Thoracic aorta (tissue), 2 donors: ENCODE measurements at places on chromosomes 2 and 18.

GRCh38 chr2:83017366-83018090 lies 1441.6 kb downstream of the SUCLG1 start:
- DNase-seq: no peak

DNA sequence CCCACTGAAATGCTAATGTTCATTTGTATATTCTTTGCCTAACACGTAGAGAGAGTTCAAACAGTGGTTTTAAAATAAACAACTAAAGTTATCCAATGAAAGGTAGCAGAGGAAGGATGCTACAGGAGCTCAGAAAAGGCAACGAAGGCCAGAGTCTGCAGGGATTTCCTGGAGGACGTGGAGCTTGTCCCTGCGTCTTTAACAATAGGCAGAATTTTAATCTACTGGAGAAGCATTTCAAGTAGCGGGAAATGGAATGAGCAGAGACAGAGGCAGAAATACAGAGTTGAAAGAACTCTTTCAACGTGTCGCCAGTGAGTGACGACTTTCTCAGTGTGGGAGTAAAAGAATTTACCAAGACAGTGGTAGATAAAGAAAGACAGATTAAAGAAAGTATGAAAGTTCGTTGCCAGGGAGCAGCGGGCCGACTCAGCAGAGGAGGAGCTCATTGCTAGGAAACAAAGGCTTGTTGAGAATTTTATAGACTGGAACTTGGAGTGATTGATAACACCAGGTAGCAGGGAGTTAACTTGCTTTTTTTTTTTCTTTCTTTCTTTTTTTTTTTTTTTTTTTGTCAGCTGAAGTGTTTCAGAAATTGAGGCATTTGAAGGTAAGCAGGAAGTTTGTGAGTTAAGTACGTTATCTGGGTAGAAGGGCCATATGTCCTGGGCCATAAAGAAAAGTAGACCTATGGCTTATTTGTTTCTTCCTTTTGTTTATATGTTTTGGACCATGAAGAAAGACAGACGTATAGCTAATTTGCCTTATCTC lies 625 bp upstream of the NBAS start:
- no peak for DNase-seq

GRCh38 chr2:158204741-158205165 lies 103.1 kb downstream of the UPP2 start:
- DNase-seq: no peak

GRCh38 chr2:134320930-134321329 lies 67.1 kb downstream of the MGAT5 start:
- no peak for DNase-seq

DNA sequence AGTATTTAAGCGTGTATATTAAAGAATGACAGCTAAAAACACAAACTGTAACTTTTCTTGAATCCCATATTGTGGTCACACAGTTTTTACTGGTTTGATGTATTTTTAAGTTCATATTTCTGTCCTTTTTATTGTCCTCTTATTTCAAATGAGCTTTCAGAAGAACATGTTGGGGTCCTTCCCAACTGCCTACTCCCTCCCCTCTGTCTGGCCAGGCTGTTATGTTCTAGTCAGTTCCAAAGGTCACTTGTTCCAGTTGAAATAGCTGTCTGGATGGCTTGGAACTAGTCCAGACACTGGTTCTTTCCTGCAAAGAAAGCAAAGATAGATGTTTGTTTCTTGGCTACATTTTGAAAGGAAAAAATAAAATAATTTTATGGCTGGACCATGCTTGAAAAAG lies 306.9 kb downstream of the GULP1 start:
- DNase-seq: no peak

GRCh38 chr2:176999301-176999700 lies 213.3 kb upstream of the HNRNPA3 start:
- DNase-seq: no peak

DNA sequence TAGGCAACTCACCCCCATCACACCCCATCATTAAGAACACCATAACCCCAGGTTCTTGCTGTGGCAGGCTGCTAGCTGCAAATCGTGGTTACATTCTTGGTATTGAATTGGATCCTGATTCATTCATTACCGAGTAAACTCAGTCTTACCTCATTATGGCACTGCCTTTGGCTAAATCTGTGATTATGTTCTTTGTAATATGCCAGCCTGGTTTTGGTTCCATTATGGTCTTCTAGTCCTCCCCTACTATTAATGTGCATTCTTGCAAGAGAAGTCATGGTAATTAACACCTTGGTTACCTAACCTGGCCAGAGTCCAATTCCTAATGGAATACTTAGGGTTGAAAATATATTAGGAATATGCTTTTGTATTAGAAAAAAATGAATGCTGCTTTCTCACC lies 258.9 kb upstream of the APCDD1 start:
- DNase-seq: no peak

DNA sequence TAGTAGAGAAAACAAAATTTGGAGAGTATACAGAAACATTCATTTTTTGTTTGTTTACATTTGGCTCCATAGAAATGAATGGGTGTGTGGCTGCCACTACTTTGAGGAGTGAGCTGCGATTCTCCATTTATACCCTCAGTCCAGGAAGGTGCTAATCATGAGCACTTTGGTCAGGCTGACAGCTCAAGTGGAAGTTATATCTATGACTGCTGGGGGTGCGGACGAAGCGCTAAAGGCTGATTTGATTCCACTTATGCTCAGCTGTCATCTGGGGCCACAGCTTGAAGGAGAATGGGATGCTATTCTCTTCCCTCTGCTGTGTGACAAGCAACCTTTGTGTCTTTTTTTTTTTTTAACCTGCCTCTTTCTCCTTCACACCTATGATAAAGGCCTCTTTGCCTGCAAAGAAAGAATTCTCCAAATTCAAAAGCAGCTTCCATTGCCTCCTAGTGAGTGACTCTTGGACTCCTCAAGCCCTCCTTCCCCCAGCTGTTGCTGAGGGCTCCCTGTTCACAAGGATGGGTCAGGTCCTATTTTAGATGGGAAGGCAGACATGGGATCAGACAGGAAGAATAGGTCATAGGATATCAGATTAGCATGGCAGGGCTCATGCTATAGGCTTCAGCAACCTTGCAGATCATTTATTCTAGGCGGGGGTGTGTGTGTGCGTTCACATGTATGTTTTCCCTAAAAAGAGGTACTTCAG lies 201.6 kb downstream of the SETBP1 start:
- DNase-seq: no peak

GRCh38 chr18:13120983-13121441 lies 97.5 kb upstream of the LDLRAD4 start:
- DNase-seq: no peak

- DNase-seq: no peak
Measured at GRCh38 chr18:8424481-8424880, 184.8 kb upstream of the RAB12 start.

DNA sequence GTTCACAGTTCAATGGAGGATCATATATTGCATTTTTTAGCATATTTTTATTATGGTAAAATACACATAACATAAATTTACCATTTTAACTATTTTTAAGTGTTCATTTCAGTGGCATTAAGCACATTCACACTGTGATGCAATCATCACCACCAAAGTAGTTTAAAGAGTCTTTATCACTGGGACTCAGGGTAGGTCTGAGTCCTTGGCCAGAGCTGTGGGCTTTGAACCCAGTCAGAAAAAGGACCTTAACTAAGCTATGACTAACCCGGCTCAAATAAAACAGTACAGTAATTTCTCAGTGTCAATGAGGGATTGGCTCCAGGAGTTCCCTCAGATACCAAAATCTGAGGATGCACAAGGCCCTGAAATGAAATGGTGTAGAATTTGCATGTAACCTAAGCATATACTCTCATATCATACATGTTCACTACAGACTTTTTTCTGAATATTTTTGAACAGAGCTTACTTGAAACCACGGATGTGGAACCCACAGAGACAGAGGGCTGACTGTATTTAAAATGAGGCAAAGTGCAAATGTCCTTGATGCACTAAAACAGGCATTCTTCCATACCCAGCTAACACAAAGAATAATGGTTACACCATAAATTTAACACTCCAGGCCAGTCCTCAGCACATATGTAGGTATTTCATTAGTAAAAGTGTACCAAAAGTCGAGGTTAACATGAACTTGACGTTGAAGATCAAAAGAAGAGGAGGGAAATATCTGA lies 246.2 kb downstream of the LNPK start:
- no peak for DNase-seq

DNA sequence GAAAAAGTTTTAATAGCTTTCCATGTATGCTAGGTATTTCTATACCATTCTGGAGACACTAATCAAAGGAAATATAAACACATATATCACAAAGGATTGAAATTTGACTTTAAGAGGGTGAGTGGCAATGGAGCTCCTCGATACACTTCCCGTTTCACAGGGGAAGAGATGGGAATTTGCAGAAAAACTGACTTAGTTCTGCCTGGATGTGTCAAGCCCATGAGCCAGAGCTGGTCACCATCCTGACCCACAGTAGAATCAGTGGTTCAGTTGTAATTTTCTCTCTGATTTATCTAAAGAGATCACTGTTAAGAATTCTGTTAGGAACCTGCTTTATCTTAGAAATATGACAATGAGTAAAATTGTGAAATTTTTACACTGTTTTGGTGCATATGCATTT lies 34.2 kb downstream of the PLCL1 start:
- DNase-seq: no peak

DNA sequence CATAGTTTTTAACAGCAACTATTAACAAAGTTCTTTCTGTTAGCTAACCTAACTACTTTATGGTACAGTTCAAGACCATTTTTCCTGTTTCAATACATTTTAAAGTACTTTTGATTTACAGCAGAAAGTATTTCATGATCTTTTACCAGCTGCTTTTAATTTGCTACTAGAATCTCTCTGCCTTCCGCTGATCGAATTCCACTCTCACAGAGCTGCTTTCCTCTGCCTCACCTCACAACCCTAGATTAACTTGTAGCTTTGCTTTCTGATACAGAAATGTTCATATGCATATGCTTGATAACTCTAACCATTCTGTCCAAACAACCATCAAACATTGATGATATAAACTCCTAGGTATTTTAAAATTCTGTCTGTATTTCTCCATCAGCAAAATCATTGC lies 463.2 kb upstream of the ZEB2 start:
- no peak for DNase-seq
